Inflammatory macrophage treated with lipopolysaccharide for 1 hour (primary cell): ENCODE measurements at places on chromosomes 13 and 19.

DNA sequence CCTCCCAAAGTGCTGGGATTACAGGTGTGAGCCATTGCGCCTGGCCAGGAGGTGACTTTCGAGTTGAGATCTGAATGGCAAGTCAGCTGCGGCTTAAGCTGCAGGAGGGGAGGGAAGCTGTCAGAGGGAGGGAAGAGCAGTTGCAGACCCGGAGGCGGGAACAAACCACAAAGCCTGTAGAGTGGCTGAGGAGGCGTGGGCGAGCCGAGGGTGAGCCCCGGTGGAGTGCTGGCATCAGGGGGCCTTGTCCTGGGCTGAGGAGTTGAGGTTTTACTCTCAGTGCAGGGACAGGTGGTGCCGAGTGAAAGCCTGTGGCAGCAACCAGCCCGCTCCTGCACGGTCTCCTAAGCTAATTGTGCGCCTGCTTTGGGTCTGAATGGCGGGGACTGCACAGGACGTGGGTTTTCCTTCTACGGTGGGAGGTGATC lies 24.2 kb downstream of the PPP1R37 start:
- peak; percentile 67 for DNase-seq

GRCh38 chr13:60402022-60402421 lies 5.0 kb downstream of the TDRD3 start:
- no peak for DNase-seq

DNA sequence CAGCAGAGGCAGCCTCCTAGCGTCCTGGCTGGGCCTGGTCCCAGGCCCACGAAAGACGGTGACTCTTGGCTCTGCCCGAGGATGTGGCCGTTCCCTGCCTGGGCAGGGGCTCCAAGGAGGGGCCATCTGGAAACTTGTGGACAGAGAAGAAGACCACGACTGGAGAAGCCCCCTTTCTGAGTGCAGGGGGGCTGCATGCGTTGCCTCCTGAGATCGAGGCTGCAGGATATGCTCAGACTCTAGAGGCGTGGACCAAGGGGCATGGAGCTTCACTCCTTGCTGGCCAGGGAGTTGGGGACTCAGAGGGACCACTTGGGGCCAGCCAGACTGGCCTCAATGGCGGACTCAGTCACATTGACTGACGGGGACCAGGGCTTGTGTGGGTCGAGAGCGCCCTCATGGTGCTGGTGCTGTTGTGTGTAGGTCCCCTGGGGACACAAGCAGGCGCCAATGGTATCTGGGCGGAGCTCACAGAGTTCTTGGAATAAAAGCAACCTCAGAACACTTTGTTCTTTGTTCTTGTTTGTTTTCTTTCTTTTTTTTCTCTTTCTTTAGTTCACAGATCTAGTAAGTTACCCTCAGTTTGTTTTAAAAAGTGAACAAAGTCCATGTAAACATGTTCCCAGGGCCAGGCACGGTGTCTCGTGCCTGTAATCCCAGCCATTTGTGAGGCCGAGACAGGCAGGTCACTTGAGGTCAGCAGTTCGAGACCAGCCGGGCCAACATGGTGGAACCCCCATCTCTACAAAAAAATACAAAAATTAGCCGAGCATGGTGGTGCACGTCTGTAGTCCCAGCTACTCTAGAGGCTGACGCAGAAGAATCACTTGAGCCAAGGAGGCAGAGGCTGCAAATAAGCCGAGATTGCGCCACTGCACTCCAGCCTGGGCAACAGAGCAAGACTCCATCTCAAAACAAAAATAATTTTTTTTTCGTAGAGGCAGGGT lies 10.2 kb downstream of the ANGPTL4 start:
- DNase-seq, result no peak

DNA sequence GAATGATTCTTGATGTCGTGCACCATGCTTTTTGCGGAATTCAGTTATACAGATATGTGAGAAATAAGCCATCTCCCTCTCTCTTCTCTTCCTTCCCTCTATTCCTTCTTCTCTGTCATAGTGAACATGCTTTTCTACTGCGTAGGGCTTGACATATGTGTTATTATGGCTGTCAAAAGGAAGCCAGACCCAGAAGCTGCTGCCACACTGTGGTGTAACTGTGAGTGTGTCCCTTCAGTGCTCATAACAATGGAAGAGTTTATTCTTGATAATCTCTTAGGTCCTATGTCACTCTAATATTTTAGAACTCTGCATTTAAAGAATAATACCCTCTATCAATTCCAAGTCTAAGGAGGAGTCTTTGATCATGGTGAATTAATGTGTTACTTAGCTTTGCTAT lies 208.9 kb upstream of the TMTC4 start:
- no peak for DNase-seq

- no peak for DNase-seq
Observed at GRCh38 chr19:31185261-31185660, 164.0 kb downstream of the TSHZ3 start.

- DNase-seq, result no peak
Observed at GRCh38 chr13:78993792-78994191, 334.8 kb upstream of the OBI1 start.

GRCh38 chr13:43085545-43085944 lies 62.2 kb downstream of the DNAJC15 start:
- peak; percentile 3 for DNase-seq

GRCh38 chr19:5580161-5580571 lies 12.4 kb upstream of the TINCR start:
- no peak for DNase-seq

DNA sequence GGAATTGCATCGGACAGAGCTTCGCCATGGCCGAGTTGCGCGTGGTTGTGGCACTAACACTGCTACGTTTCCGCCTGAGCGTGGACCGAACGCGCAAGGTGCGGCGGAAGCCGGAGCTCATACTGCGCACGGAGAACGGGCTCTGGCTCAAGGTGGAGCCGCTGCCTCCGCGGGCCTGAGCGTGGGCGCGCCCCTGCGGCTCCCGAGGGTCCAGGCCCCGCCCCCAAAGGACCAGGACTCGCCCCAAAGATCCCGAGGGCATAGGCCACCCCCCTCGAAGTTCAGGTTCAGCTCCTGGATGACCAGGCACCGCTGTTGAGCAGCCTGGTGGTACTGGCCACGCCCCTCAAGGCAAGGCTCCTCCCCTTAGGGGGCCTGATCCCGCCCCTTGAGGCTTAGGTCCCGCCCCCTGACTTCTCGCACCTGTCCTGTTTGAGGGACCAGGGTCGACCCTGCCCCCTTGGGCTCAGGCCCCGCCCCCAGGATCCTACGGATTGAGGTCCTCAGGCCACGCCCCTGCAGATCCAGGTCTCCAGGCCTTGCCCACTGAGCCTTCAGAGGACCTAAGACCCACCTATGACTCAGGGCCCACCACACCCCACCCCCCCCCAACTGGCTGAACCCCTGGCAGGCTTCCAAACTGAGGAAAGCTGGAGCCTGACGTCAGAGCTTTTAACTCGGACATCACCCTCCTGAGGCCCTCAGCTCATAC lies 43.1 kb downstream of the CYP4F22 start:
- DNase-seq, result peak; percentile 16

DNA sequence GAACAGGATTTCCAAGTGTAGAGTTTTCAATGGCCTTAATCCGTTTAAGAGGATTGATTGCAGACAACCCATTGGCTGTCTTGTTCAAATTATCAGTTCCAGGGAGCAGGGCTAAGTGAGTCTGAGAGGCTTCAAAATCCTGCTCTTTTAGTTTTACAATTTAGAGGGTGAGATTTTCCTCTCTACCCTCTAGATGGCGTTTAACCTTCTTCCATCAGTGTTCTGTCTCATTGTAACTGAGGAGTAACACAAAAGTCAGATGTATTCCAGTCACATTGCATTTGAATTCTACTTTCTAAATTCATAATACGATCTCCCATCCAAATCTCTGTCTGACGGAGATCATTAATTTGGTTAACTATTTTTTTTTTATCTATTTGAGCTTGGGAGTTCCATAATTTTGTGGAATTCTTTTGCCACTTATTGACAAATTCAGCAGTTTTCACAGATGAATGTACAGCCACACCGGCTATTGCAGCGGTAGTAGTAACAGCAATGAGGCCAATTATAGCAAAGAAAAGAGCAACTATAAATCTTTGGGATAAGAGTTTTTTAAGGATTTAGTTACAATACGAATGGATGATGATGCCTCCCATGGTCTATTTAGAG lies 7.8 kb upstream of the C19orf84 start:
- peak; percentile 71 for DNase-seq

- DNase-seq, result no peak
Observed at GRCh38 chr13:25538276-25538675, 166.5 kb downstream of the ATP8A2 start.

GRCh38 chr13:71214357-71214756 lies 652.6 kb downstream of the DACH1 start:
- DNase-seq, result no peak
